ENCODE measurements at places on chromosomes 5 and 9.
A peak's percentile ranks its signal among the peaks of the same experiment; 100 is the strongest.

- peak; percentile 67 for DNase-seq
Observed at GRCh38 chr5:167939686-167940085, 351.8 kb upstream of the WWC1 start.

DNA sequence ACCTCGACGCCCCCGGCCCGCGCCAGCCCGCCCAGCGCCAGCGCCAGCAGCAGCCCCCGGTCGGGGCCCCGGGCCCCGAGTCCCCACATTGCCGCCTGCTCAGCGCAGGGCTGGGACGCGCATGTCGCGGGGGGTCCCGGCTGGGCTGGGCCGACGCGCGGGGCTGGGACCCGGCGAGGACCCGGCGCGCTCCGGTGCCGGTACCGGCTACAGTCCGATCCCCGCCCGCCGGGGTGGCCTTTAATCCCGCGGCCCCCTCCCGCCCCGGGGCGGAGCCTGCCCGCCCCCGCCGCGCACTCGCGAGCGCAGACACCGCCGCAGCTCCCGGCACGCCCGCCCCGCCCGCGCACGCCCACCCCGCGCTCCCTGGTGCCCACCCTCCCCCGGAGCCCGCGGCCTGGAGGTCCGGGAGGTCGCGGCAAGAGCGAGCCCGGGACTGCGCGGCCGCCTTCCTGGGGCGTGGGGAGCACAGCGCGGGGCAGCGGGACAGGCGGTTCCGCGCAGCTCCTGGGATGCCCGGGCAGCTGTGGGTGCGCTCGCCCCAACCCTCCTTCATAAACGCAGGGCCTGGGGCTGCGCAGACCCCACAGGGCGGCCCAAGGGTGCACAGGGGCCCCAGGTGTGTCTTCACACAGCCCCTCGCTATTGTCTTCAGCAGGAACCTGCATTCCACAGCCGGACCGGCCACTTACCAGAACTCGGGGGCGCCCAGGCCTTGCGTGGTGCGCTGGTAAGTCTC is at the start of gene SLC9A3:
TSS of gene SLC9A3 (minus strand) at position 216 of the 739 bp plus-strand sequence.
- no peak for DNase-seq

GRCh38 chr9:18075253-18075952 is 398.6 kb upstream of the ADAMTSL1 start:
- no peak for DNase-seq

- no peak for DNase-seq
Observed at GRCh38 chr9:84845956-84846900, 176.7 kb downstream of the NTRK2 start.

- DNase-seq, result peak; percentile 25
Observed at GRCh38 chr5:135344349-135344748, 54.7 kb downstream of the MACROH2A1 start.

DNA sequence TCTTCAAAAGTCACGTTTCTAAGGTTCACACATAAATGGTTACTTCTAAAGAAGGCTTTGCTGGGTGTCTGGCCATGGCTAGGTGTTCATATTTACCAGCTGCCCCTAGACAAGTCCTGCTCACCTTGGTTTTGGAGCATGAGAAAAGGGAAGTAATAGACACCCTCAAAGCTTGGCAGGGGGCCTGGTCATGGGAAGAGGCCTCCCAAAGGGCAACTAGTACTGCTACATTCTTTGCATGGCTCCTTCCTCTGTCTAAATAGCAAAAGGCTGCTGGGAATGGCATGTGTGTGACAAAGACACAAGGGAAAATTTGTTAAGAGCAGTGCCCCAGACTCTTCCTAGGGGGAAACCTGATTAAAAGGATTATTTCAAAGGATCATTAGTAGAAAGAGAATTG is 93.4 kb downstream of the NRG2 start:
- DNase-seq, result no peak

- DNase-seq, result no peak
Observed at GRCh38 chr5:76849419-76850291, at the start of gene S100Z. Gene S100Z, plus strand, starts transcription at chr5:76850014. Its CDS starts 25,346 bp downstream, at chr5:76875360.

GRCh38 chr9:7921545-7922197 is 122.1 kb upstream of the DMAC1 start:
- DNase-seq, result no peak

DNA sequence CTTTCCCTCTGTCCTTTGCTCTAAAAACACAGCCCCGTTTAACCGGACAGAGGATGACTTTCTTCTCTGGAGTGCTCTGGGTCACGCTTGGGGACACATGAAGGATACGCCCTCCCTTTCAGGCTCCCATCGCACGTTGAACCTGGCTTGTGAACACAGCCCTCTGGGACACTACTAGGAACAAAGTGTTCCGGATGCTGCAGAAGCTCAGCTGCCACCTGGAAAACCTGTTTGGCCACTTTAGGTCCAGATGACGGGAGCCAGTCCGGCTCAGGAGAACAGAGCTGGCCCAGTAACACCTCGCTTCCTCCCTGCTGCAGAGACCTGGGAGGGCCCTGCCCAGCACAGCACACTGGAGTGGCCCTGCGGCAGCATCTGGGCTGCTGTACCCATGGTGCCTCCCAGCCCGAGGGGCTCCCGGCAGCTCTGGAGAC is 60.1 kb downstream of the GADD45G start:
- DNase-seq, result no peak

DNA sequence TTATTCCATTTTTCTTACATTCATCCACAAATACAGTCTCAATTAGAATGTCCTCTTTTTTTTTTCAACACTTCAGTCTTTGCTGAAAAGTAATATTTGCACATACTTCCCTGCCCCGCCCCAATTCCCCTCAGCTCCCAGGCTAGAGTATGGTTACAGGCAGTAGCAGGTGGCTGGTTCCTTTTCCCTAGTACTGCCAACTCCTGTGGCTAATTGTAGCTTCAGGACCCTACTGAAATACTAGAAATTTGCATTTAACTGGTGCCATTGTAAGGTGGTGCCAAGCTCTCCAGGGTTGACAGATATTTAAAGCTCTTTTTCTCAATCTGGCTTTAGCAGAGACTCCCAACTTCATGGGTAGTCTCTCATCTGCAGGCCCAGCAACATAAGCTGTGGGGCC is 80.3 kb downstream of the FAM81B start:
- DNase-seq, result no peak

GRCh38 chr5:132136906-132137305 is 63.3 kb downstream of the CSF2 start:
- DNase-seq, result peak; percentile 67

GRCh38 chr5:147763791-147764525 is 18.6 kb downstream of the JAKMIP2 start:
- peak; percentile 75 for DNase-seq

- no peak for DNase-seq
Observed at GRCh38 chr5:77235846-77236721, 25.6 kb downstream of the PDE8B start.

DNA sequence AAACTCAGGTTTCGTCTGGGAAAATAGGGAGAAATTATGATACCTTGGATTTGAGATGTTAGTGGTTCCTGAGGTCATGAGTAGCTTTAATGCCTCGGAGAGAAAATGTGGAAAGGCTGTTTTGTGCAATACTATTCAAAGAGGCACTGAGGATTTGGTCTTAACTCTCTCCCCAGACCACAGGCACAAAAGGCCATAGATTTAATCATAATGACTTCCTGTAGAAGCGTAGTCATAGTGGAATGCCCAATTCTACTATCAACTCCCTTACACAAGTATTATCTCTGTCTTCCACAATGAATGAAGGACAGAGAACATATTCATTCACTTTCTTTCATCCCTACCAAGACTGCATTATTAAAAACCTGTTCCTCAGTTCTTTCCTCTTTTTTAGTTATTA is 153.0 kb upstream of the FTMT start:
- no peak for DNase-seq

- DNase-seq, result no peak
Observed at GRCh38 chr9:105700668-105701067, 6.3 kb downstream of the TMEM38B start.

DNA sequence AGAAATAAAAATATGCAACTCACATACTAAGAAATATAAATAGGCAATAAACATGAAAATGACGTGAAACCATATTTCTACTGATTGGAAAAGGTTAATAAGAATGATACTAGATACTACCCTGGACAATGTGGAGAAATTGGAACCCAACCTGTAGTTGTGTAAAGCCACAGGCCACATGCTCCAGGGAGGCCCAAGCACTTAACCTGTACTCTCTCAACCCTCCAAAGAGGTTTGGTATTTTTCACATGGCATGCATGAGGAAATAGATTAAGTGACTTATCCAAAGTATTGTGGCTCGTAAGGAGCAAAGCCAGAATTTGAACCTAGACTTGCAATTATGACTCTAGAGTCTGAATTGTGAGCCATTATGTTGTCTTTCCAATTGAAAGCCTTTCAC is 13.4 kb downstream of the LIFR start:
- DNase-seq, result no peak

DNA sequence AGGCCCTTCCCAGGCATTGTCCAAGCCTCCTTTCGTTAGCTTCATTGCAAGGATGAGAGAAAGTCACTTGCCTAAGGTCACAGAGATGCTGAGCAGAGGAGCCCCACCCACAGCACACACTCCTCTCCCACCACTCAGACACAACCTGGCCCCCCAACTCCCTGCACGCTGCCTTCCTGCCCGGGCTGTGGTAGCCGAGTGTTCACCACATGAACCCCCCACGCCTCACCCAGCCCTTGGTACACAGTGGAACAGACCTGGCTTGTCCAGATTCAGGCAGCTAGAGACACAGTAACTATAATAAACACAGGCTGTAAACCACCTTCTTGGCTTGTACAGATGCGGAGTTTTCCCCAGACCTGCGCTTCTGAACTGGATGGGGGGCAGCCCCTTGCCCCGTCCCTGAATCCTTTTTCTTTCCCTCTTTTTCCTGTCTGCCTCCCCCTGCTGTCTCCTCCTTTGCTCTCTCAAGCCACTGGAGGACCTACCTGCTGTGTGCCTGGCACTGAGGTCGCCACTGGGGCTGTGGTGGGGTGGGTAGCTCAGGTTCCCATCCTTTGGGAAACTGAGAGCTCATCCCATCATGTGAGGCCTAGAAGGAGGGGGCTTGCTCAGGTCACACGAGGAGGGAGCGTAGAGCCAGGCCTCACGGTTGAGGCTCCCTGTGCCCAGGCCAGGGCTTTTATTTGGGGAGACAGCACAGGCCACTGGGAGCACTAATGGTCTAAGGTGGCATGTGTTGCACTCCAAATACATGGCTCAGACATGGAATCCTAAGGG is 55.7 kb upstream of the SYNPO start:
- DNase-seq, result no peak

DNA sequence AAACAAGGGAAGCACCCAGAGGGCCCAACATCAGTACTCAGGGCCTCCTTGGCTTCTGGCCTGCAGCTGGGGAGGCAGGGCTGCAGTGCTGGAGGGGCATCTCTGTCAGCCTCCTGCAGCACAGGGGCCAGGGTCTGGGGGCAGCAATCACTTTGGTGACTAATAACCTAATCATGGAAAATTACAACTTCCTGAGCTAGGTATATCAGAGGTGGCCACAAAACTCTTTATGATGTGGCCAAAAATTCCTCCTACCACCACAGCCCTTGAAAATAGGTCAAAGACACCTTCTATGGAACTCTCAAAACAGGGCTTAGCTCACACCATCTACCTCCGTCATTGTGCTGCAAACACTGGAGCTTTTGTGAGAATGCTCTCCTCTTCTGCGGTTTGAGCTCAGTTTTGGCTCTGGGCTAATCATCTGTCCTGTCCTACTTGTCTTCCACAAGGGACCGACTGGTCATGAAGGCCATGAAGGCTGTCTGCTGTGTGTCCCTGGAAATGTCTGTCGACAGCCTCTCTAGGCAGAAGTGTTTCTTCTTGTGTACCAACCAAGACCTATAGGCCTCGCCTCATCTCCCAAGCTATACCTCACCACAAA is 28.6 kb downstream of the CSF2 start:
- no peak for DNase-seq

DNA sequence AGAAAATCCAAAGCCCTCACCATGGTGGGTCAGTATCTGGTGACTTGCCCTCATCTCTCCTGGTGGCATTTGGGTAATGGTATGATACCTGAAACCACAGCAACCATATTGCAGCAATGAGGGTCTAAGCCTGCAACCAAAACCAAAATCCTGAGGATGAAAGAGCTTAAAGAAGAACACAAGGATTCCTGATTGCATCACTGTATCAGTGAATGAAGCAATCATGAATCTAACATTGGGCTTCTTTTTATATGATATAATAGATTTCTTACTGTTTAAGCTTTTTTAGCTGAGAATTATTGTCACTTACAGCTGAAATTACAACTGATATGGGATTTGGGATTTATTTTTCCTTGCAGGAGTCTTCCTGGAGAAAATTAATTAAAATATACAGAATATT is 269.9 kb downstream of the MEF2C start:
- DNase-seq, result no peak

- DNase-seq, result no peak
Observed at GRCh38 chr5:149930043-149930748, 14.4 kb downstream of the PDE6A start.

DNA sequence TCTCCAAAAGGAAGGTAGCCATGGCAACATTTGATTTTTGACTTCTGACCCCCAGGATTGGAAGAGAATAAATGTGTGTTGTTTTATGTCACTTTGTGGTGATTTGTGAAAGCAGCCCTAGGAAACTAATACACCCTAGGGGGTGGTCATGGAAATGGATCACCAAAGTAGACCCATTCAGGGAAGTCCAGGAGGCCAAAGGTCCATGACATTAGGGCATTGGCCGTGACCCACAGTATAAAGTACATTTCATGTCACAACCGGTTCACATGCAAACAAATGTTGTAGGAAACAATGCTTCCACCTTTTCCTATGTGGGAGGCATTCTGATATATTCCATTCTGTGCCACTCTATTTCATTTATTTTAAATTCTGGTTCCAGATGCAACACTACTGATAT is 128.4 kb downstream of the ADAMTS12 start:
- DNase-seq, result no peak

DNA sequence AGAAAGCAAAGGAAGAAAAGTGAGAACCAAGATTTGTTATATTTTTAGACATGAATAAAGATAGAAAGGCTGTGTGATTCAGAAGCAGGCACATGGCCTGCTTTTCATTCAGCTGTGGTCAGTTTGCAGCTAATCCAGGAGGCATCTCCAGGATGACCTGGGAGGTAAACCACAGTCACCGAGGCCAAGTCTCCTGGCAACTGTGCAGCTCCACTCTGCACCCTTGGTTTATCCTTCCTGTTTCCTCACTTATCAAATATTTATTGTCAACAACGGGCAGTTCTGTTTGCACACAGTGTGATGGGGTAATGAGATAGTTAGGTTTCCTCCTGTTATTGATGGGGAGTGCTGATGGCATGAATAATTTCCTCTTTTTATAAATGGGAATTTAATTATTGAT is 243.0 kb downstream of the PSAT1 start:
- DNase-seq, result peak; percentile 29

- no peak for DNase-seq
Observed at GRCh38 chr9:120236596-120236995, 343.4 kb downstream of the CDK5RAP2 start.

GRCh38 chr5:90645024-90645610 is 86.5 kb downstream of the ADGRV1 start:
- DNase-seq, result peak; percentile 15

- DNase-seq, result no peak
Observed at GRCh38 chr9:32587901-32588300, 14.9 kb upstream of the NDUFB6 start.
